ENCODE measurements at places on chromosomes 1 and 21.
A peak's percentile ranks its signal among the peaks of the same experiment; 100 is the strongest.

DNA sequence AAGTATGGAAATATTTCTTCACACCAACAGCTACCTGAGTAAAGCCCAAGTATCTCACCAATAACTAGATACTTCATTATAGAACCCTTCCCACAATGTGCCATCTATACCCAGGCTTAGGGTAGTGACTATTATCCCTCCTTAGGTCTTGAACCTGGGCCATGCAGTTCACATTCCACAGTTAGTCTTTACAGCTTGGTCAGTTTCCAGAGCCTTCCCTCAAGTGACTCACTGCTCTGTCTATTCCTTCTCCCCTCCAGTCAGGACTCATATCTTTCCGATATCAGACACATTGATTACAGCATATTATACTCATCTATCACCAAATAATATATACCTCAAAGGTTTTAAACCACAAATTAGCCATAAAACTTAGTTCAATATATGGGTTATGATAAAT, 23.6 kb downstream of the VAMP4 start:
- DNase-seq: no peak

- no peak for DNase-seq
Observed at GRCh38 chr1:207015791-207016190, 16.8 kb downstream of the C1orf116 start.

DNA sequence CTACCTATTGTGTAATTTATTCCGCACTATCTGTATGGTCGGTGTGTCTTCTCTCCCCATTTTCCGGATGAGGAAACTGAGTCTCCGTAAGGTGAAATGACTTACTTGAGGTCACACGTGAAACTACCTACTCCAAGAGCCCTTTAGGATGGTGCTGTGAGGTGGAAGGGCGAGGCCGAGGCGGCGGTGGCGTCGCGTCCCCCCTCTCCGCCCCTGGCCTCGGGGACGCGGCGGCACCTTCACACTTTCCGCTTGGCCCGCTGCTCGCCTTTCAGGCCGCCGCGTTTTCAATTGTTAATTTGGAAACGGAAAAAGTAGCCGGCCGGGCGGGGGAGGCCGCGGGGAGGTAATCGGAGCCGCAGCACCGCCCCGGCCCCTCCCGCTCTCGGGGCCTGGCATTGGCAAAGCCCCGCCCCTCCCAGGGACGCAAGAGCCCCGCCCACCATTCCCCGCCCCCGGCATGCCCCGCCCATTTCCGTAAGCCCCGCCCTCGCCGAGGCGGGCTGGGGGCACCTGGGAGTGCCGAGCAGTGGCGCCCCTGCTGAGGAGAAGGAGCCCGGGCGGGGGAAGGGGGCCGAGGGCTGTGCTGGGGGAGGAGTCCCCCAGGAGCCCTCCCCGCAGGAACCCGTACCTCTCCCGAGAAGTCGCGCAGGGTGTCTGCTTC, 18.6 kb downstream of the KCNQ4 start:
- DNase-seq: peak; percentile 89

DNA sequence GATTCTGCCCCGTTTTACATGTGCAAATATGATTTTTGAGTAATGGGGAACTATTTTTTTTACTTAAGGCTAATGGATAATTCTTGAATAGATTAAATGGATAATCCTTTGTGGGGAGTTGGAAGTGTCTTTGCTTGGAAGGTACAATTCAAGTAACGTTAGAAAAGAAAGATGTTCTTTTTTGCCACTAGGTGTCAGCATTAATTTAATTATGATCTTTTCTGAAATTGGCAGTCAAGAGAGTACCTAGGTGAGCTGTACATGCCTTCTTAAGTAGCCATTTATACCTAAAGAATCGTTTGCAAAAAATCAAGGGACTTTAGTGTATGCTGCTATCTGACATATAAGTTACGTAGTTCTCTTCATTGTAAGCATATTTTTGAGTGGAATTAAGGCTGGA, 2.2 kb downstream of the FBXO28 start:
- peak; percentile 46 for DNase-seq

GRCh38 chr1:29639156-29639736, 402.9 kb downstream of the PTPRU start:
- DNase-seq: no peak

DNA sequence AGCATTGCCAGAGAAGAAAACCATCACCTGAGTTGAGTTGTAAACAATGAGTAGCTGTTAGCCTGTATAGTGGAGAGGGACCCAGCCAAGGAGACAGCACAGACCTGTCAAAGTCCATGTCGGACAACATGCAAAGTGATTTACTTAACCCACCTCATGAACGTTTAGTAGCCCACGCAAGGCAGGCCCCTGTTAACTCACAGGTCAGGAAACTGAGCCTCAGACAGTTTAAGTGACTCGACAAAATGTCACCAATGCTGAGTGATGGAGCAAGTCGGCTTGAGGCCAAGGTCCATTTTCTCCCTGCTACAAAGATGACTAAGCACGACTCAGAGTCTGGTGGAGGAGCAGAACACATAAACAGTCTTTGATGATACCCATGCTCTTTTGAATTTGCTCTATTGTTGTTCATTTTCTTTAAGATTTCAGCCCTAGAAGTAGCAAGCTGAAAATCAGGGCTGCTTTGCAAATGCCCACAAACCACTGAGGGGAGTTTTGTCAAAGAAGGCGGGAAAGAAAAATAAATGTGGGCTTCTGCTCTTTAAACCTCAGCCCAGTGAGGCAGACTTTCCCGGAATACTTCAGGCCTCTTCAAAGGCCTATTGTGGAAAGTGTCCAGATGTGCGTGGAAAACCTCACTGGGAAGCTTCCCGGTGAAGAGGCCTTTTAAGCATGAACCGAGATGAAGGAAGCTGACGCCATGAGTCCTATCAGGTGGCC, 83.8 kb upstream of the HOOK1 start:
- peak; percentile 85 for DNase-seq

DNA sequence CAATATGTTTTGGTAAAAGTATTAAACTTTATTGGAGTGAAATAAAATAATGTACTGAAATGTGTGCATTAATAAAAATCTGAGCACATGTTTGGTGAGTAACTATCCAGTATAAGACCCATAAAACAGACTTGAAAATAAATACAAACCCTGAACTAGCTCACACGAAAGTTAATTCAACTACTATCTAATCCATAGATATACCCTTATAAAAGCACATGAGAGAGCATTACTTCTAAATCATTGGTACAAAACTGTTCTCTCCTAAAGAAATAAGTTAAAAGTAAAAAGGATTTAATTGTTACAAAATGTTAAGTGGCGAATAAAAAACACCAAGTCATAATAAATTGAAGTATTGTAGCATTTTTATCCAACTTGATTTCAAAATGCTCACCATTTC, 295.6 kb downstream of the PTPRC start:
- no peak for DNase-seq

DNA sequence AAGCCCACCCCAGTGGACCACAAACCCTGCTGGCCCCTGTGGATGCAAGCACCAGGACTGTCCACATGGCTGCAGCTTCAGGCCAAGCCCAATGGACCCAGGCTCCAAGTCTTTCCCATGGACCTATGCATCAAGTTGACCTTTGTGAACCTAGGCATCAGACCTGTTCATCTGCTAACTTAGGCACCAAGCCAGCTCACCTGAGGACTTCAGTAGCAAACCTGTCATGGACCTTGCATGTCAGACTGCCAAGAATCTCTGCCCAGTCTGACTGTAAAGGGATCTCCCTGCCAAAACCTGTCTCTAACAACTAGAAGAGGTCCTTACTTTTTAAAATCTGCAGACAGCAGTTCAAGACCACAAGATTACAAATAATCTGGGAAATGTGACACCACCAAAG, 37.8 kb downstream of the FMO3 start:
- DNase-seq: no peak

DNA sequence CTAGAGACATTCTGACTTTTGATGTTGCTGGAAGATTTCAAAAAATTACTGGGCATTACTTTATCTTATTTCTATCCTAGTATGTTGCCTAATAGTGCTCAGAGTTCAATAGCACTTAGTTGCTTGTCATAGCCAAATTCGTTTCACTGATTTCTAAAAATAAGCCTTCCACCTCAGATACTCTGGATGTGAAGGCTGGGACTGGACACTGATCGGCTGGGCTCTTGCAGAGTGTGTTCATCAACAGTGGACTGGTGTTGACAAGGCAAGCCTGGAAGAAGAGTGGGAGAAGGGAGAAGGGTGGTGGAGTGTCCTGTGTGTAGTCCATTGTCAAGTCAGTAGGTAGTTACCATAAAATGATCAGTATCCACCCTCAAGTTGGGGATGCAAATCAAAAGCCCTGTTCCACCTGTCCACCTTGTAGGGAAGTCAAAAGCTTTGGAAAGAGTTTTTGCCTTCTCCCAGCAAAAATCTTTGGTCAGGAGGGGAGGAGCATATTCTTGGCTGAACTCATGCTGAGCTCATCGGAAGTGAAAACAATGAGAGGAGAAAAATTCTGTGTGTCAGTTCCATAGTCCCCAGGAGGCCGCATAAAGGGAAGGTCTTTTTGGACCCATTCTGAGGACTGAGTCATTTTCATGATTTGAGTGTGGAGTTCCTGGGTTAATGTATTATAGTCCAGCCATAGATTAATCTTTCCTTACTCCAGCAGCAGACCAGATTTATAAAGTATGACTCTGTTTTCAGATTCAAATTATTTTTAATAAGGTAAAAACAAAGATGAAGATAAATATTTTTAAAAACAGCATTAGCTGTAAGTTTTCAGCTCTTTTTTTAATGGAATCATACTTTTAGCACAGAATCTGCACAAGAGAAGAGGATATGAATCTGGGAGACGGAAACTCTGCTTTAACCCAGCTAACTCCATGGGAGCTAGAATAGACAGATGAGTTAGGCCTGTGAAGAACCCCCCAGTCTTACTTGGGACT, 99.5 kb upstream of the BMP8A start:
- peak; percentile 31 for DNase-seq

DNA sequence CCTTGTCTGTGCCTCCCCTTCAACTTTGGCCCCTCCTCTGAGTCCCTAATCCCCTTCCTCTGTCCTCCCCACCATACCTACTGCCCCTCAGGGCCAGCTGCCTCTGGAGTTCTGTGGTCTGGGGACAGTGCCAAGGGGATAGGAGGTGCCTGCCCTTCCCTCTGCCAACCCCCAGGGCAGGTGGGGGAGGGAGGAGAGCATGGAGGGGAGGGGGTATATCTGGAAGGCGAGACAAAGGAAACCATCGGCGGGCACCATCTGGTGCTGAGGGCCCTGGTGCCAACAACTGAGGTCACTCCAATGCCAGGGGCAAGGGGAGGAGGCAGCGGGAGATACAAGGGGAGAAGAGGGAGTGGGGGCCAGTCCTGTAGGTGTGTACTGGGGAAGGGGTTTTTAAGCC, 9.6 kb downstream of the RAB25 start:
- DNase-seq: no peak

- DNase-seq: no peak
Observed at GRCh38 chr21:43277481-43278351, 108.9 kb downstream of the CRYAA start.

- peak; percentile 74 for DNase-seq
Observed at GRCh38 chr1:25996966-25997827, 666 bp downstream of the PAFAH2 start.

DNA sequence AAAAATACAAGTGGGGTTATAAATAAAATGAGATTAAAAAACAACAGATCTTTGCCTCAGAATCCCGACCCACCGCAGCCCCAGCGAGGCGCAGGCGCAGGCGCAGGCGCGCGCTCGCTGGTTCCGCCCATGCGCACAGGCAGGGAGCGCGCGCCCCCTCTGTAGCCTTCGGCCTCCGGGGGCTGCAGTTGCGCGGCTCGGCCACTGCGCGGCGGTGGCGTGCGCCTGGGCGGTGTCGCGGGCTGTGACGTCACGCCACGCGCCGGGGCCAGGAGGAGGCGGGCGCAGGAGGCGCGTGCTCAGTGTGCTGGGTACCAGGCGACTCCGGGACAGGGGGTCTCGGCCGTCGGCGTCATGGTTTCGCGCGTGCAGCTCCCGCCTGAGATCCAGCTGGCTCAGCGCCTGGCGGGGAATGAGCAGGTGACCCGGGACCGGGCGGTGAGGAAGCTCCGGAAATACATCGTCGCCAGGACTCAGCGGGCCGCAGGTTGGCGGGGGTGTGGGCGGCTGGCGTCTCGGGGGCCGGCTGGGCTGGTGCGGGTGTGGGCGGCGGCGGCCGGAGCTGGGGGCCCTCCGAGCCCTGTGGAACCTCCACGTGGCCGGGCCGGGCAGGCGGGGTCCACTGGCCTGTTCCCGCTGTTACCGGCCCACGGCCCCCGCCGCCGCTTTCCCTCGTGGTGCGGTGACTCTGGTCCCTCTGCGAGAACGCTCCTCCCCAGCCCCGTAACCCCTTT, at the start of gene RRP1:
Gene RRP1 (plus strand): TSS at position 302 of the 734 bp plus-strand sequence. CDS start 53 bp downstream, at position 355.
- peak; percentile 95 for DNase-seq

DNA sequence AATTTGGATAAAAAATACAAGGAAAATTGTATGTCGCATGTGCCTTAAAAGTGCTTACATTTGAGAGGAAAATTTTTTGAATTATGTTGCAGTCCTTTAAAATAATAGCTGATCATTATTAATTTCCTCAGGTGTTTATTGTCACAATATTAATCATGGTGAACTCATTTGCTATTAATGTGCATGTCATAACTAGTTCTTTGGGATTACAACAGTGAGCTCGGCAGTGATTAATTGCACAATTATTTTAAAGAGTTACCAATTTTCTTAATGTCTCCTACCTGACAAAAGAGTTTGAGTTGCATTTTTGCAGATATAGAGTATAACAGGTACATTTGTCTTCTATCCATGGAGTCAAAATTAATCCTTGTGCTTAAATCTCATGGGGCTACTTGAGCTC, 854.3 kb downstream of the BRINP3 start:
- DNase-seq: no peak

DNA sequence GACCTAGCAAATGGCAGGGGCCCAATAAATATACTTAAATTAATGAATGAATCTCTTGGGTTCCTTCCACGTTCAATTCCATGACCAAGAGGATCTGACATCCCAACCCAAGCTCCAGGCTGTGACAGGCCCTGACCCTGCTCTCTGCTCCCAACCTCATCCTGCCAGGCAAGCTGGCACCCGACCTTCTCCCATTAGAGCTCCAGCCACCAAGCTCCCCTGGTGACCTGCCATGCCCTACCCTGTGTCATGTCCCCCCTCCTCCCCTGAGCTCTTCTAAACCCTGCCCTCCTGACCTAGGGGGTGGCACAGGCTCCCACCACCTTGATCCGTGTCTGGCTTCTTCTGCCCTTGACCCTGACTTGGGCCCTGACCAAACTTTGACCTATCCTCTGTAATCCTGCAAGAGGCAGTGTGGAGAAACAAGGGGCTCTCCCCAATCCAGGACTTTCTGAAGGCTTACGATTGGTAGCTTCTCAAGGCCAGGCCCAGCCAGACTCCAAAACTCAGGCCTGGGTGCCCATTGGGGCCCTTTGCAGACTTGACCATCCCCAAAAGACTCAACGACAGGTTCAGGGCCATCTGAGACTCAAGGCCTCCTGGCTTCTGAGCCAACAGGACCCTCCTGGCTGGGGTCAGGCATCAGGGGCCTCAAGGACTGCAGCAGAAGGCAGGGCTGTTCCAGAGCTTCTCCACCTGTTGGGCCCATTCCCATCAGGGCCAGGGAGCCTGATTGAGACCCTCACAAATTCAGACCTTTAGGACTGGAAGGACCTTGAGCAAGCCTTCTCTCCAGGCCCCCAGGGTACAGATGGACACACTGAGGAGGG, 249.0 kb downstream of the PTPRU start:
- DNase-seq: no peak

GRCh38 chr1:92473781-92474495, 12.8 kb downstream of the GFI1 start:
- DNase-seq: no peak
